Prostate gland (tissue), 2 donors: ENCODE measurements at places on chromosomes 6 and 20. TPM values are rescaled to one million over a fixed set of nuclear protein-coding genes. Genes with fewer than 3 reads are reported as not detected.

DNA sequence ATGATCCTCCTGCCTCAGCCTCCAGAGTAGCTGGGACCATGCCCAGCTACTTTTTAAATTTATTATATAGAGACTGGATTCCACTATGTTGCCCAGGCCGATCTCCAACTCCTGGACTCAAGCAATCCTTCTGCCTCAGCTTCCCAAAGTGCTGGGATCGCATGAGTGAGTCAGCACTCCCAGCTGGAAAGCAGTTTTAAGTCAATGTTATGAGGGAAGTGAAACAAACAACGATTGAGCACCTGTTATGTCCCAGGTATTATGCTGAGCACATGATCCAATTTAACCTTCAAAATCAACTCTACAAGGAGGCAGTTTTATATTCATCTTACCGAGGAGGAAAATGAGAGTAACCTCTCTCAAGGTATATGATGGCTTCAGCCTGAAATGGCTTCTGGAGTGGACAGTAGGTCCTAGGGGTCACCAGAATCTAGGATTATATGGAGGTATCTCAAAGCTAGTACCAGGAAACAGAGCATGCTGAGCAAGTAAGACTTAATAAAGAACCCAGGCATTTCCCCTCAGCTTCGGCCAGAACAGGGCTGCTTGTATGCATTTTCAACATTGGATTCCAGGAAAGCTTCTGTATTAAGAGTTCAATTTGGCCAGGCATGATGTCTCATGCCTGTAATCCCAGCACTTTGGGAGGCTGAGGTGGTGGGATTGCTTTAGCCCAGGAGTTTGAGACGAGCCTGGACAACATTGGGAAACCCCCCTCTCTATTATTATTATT is 55.0 kb downstream of the EDN1 start:
- H3K36me3 ChIP-seq, result no peaks in the 10 kb centered on the region
- H3K27ac ChIP-seq, result no peak overlapping the region
- DNase-seq, result no peak
- no peaks in the 10 kb centered on the region for H3K4me1 ChIP-seq
- no peaks in the 10 kb centered on the region for H3K27me3 ChIP-seq

DNA sequence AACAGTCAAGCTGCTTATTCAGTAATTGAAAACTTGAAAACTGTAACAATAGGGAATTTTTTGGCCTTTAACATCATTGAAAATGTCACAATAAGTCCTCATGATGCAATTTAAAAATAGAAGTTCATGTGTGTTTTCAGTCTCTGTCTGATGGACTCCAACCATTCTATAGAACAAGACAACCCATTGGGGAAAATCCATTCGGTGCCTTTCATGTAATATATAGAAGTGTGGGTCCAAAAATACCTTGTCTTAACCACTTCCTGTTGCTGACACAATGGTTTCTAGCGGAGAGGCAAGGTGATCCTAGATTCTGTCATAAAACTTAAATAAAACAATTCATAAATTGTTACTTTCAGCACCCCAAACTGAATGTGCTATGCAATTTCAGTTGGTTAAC is 1131.3 kb upstream of the MAP3K7 start:
- no peak overlapping the region for H3K27ac ChIP-seq
- H3K27me3 ChIP-seq, result no peaks in the 10 kb centered on the region
- DNase-seq, result no peak
- no peaks in the 10 kb centered on the region for H3K36me3 ChIP-seq
- H3K4me3 ChIP-seq, result no peak overlapping the region

DNA sequence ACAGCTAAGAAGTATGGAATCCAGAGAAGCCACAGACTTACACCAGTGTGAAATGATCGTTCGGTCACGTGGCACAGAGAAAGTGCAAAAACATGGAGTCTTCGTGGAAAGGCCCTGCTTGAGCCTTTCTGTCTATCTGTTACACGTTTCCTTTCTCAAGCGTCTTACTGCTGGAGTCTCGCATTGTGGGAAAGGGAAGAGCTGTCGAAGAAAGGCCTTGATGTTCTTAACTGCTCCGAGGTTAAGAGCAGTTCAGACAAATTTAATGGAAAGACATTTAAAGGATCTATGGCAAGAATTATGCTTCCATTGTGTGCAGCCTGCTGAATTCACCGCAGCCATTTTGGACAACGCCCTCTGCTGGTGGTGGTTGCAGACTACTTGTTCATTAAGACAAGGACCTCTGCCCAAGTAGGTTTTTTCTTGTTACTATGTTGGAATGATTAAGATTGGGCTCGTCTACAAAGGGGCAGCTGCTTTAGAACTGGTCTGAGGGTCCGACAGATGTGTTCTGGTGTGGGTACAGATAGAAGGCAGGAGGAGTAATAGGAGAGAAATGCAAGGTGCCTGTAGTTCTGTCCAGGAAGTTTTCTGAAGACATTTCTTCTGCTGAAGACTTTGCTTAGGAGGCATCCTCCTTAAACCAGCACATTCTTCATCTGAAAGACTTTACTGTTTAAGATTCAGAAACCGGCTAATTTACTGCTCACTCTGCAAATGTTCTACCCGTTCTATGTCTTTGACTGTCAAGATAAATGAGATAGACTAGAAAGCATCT is 24.7 kb upstream of the CCN6 start:
- no peaks in the 10 kb centered on the region for H3K36me3 ChIP-seq
- no peak overlapping the region for H3K27ac ChIP-seq
- H3K4me3 ChIP-seq, result no peak overlapping the region
- no peak for DNase-seq

SHLD1 gene
- 10.5 TPM for total RNA-seq

GRCh38 chr20:2578475-2579192 is 42.3 kb downstream of the TMC2 start:
- DNase-seq, result no peak
- H3K4me3 ChIP-seq, result no peak overlapping the region
- H3K27ac ChIP-seq, result no peak overlapping the region
- H3K4me1 ChIP-seq, result no peaks in the 10 kb centered on the region
- H3K27me3 ChIP-seq, result no peaks in the 10 kb centered on the region
- H3K36me3 ChIP-seq, result no peaks in the 10 kb centered on the region

LY6G6C gene
- not detected for total RNA-seq

GRCh38 chr6:115404446-115404845 is 656.2 kb downstream of the FRK start:
- DNase-seq, result no peak
- no peaks in the 10 kb centered on the region for H3K4me1 ChIP-seq
- H3K36me3 ChIP-seq, result no peaks in the 10 kb centered on the region

GRCh38 chr6:41040940-41041536 is 1.2 kb upstream of the TSPO2 start:
- no peak for DNase-seq
- H3K4me1 ChIP-seq, result no peaks in the 10 kb centered on the region
- no peak overlapping the region for H3K4me3 ChIP-seq
- no peak overlapping the region for H3K27ac ChIP-seq

GRCh38 chr6:170184316-170184715 is 106.6 kb downstream of the DLL1 start:
- no peak overlapping the region for H3K27ac ChIP-seq
- H3K36me3 ChIP-seq, result no peaks in the 10 kb centered on the region
- H3K27me3 ChIP-seq, result no peaks in the 10 kb centered on the region
- no peak for DNase-seq

RBPJL gene
- total RNA-seq, result not detected

- H3K27me3 ChIP-seq, result no peaks in the 10 kb centered on the region
- H3K4me1 ChIP-seq, result no peaks in the 10 kb centered on the region
- no peak overlapping the region for H3K4me3 ChIP-seq
- H3K27ac ChIP-seq, result no peak overlapping the region
Measured at GRCh38 chr20:15278041-15278440, 940.6 kb upstream of the FLRT3 start.

- H3K4me3 ChIP-seq, result no peak overlapping the region
- DNase-seq, result no peak
- H3K36me3 ChIP-seq, result no peaks in the 10 kb centered on the region
- no peak overlapping the region for H3K27ac ChIP-seq
Measured at GRCh38 chr6:133956416-133957049, 3.5 kb downstream of the TBPL1 start.

- H3K27ac ChIP-seq, result no peak overlapping the region
- H3K36me3 ChIP-seq, result peaks cover 5% of the 10 kb centered on the region
- H3K4me3 ChIP-seq, result no peak overlapping the region
- no peaks in the 10 kb centered on the region for H3K27me3 ChIP-seq
- DNase-seq, result no peak
Measured at GRCh38 chr6:42971746-42972327, 7.1 kb downstream of the PEX6 start.

SALL4 gene
- total RNA-seq, result 1.8 TPM

DNA sequence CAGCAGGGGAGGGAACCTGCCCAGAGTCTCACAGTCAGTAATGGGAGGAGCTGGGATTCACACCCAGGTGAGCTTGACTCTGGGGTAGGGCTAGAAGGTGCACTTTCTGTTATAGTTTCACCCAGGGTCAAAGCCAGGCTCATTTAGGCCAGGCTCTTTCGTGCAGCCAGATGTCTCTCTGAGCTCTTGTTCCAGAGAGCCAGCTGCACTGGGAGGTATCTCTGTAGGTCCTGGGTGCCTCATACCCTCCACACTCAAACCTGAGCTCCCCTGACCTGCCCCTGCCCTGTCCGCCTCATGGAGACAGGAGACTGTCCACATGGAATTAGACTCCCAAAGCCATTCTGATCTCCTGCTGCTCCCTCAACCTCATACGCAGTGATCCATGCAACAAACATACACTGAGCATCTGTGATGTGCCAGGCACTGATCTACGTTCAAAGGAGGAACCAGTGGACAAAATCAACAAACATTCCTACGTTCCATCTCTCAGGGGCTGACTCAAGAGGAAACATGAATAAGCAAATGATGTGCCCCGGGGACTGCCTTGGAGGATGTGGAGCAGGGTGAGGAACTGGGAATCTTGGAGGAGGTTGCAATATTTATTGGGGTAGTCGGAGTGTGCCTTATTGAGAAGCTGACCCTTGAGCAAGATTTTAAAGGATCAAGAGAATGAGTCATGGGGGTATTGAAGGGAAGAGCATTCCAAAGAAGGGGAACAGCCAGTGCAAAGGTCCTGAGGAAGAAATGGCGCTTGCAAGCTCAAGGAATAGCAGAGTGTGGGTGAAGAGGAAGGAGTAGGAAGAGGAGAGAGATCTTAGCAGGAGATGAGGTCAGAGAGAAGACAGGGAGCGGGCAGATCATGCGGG is 71.3 kb upstream of the TOX2 start:
- H3K4me1 ChIP-seq, result no peaks in the 10 kb centered on the region
- no peaks in the 10 kb centered on the region for H3K27me3 ChIP-seq
- H3K4me3 ChIP-seq, result no peak overlapping the region
- H3K27ac ChIP-seq, result no peak overlapping the region
- DNase-seq, result no peak

DNA sequence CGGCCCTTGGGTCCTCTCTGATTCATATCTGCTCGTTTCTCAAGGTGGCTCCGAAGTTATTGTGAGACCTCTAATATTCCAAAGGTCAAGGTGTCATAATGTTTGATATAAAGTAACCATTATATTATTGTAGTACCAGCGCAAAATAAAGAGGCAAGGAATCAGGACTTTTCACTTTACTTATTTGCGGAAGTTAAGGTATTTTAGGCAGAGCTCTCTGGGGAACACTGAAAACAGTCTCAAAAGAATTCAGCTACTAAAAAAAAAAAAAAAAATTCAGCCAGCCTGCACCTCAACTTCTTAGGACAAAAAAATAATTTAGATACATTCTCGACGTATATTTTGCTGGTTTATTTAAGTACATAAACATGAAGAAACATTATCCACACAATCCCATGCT is 2.4 kb downstream of the OSER1 start:
- peaks cover 6% of the 10 kb centered on the region for H3K4me1 ChIP-seq
- no peak for DNase-seq
- H3K27me3 ChIP-seq, result no peaks in the 10 kb centered on the region
- no peak overlapping the region for H3K4me3 ChIP-seq
- no peak overlapping the region for H3K27ac ChIP-seq

- no peaks in the 10 kb centered on the region for H3K27me3 ChIP-seq
- no peaks in the 10 kb centered on the region for H3K36me3 ChIP-seq
- H3K4me3 ChIP-seq, result no peak overlapping the region
Measured at GRCh38 chr6:35151466-35151865, 10.3 kb upstream of the TCP11 start.

GRCh38 chr20:31843881-31844280 is 1.5 kb downstream of the FOXS1 start:
- no peaks in the 10 kb centered on the region for H3K36me3 ChIP-seq
- no peak for DNase-seq

CCDC170 gene
- 0.85 TPM for total RNA-seq

ID4 gene
- total RNA-seq, result 63.6 TPM

STX11 gene
- 8.0 TPM for total RNA-seq

SLC17A1 gene
- total RNA-seq, result not detected

GRCh38 chr6:3438190-3439167 is 18.4 kb downstream of the SLC22A23 start:
- no peaks in the 10 kb centered on the region for H3K36me3 ChIP-seq
- no peak overlapping the region for H3K4me3 ChIP-seq
- no peaks in the 10 kb centered on the region for H3K27me3 ChIP-seq

CABLES2 gene
- 31.3 TPM for total RNA-seq
